ENCODE measurements at places on chromosomes 13 and 19.

GRCh38 chr13:50226515-50227155 lies 211.4 kb downstream of the KCNRG start:
- no peak for DNase-seq

DNA sequence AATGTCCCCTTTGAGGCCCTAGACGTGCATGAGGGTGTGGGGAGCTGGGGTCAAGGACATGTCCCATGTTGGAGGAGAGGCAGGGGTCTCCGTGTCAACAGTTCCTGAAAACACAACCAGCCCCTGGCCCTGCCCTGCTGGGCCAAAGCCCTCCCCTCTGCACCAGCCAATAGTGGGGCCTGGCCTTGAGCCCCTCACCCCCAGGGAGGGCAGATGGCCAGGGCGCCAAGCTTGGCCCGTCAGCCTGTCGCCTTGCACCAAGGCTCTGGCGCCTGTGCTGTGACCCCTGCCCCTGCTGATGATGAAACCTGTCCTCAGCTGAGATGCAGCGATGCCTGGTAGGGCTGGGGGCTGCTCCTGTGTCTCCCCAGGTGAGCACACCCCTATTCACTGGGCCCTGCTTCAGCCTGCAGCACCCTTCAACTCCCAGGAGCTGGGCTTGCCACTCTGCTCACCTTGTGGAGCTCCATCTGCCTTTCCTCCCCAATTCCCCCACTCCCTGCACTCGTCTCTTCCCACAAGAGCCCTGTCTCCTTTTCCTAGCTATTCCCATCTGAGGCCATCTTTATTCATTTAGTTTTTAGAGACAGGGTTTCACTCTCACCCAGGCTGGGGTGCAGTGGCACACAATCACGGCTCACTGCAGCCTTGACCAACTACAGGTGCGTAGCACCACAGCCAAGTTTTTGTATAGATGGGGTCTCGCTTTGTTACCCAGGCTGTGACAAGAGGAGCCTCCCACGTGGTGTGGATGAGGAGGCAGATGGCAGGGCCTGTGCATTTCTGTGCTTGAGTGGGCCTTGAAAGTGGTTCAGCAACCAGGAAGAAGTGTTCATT lies 2.1 kb upstream of the HAMP start:
- DNase-seq, result no peak

GRCh38 chr13:18991060-18991459 lies 190.6 kb downstream of the TUBA3C start:
- DNase-seq, result no peak

DNA sequence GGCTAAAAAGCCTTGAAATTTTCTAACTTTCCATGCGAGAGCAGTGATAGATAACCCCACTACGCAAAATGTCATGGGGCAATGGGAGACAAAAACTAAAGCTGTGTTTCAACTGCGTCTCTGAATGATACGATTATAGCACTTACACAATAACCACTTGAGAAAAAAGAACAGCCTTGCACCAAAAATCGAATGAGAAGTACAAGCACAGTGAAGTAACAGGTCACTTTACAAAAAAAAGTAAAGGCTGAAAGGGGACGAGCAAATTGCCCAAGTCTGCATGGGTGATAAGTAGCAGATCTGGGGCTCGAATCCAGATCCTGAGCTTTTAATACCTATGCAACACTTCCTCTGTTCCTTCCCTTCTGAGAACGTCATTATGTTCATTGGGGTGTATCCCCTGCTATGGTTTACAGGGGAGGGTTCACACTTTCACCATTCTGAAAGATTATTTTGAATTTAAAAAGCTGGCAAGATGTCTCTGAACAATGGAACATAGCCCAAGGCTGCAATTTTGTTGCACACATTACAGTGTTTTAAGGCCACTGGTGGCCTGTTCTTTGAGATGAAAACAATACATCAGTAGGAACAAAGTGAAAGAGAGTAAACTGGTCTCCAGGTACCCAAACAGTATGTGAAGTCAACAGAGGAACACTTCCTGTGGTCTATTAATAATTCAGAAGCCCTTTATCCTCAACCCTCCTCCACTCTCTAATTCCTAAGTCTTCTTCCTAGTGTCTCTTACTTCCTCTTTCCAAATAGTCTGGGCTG lies 3.2 kb downstream of the CPB2 start:
- no peak for DNase-seq

DNA sequence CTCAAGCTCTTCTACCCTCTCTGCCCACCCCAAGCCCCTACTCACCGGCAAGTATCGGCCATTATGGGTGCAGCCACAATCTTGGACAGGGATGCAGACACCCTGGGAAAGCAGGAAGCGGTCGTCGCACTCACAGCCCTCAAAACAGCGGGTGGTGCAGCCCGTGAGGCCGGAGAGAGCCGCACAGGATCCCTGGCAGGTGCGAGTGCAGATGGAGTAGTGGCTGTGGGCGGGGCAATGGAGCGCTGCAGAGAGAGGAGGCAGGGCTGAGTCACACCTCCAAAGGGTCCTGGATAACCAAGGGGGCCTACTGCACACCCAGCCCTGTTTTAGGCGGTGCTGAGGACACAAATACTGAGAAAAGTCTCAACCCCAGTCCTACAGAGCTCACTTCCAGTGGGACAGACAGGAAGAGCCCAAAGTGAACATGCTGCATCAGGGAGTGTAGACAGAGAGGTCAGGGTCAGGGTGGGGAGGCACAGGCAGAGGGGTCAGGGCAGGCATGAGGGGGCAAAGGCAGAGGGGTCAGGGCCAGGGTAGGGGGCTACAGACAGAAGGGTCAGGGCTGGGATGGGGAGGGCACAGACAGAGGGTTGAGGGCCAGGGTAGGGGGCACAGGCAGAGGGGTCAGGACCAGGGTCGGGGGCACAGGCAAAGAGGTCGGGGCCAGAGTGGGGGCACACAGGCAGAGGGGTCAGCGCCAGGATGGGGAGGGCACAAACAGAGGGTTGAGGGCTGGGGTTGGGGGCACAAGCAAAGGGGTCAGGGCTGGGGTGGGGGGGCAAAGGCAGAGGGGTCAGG lies 24.2 kb upstream of the FBL start:
- DNase-seq, result no peak

Measured in astrocyte of the cerebellum (primary cell).